Calu3 (cell line): ENCODE measurements at places on chromosomes 1 and 21. TPM values are rescaled to one million over a fixed set of nuclear protein-coding genes. Genes with fewer than 3 reads are reported as not detected.

DNA sequence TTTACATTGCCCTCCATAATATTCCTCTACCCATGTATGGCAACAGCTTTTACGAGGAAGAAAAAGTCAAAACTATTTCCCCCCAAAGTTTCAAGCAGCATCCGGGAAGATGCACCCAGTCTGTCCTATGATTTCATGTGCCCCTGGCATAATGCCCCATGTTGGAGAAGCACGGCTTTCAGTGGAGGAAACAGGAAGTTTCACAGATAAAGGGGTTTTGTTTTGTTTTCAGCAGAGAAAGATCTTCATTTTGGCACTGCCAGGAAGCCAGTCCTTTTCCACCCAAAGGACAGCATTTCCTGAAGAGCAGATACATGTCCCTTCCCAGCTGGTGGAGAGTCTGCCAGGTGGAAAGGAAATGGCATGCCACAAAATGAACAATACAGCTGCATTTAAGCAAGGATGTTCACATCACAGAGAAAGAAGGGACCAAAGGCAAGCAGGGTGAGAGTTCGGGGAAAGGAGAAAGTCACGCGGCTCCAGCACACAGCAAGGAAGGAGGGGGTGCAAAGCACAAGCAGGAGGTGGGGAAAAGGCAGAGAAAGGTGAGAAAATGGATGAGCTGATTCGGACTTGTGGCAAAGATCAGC, 95.3 kb upstream of the HIVEP3 start:
- DNase-seq = no peak

- no peak for DNase-seq
These were observed 88.8 kb downstream of the PRDM2 start for GRCh38 chr1:13788795-13789194.

DNA sequence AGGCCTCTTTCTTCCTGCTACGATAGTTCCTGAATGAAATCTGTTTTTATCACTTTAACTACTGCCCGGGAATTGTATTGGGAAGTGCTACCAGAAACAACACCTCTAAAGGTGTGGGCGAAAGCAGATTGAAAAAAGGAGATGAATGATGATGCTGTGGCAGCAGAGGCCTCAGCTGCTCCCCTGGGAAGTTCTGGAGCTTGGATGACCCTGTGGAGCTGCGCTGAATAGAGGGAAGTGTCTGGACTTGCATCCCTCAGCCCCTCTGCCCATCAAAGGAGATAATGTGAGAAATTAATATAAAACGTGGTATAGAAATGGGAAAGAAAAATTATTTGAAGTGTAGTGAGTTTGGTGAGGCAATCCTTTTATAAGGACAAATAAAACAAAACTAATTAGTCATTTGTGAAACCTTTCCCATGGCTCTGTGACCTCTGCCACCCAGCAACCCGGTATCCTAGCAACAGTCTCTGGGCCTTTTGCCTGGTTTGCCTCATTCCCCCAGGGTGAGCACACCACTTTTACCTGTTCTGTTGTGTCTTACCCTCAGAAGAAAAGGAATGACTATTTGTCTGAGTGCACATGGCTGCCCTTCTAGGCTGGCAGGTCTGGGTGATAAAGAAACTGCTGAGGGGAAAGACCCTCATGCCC, 21.3 kb downstream of the OVAAL start:
- peak; percentile 69 for DNase-seq

Gene CFAP141
- total RNA-seq = not detected in 2 replicates

Gene XKR8
- total RNA-seq = 3.3 and 3.8 TPM in 2 replicates
